Kidney epithelial cell (primary cell): ENCODE measurements at places on chromosomes 5 and 9. TPM values are rescaled to one million over a fixed set of nuclear protein-coding genes. Genes with fewer than 3 reads are reported as not detected.

DNA sequence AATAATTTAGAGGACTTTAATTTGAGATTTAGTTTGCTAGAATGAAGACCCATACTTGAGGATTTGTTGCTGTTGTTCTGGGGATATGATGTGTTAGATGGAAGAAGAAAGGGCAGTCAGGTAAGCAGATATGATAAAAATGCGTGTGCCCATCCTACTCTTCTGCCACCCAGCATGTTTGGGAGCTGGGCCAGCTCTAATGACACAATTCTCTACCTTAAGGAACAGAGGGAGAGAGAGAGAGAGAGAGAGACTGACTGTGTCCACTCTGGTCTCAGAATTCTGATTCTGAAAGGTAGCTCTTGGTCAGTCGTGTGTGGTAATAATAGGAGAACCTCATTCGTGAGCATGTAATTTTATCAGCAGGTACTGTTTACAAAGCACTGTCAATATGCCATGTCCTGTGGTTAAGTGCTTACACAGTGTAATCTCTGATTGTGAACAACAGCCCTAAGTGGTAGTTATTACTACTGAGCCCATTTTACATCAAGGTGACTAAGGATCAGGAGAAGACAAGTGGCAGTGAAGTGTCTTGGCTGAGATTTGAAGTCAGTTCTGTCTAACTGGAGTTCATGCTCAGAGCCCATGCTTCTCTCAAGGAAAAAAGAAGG lies 307.4 kb upstream of the SEMA6A start:
- no peak for DNase-seq

GRCh38 chr5:169160405-169160901 lies 140.5 kb downstream of the SLIT3 start:
- no peak for DNase-seq

DNA sequence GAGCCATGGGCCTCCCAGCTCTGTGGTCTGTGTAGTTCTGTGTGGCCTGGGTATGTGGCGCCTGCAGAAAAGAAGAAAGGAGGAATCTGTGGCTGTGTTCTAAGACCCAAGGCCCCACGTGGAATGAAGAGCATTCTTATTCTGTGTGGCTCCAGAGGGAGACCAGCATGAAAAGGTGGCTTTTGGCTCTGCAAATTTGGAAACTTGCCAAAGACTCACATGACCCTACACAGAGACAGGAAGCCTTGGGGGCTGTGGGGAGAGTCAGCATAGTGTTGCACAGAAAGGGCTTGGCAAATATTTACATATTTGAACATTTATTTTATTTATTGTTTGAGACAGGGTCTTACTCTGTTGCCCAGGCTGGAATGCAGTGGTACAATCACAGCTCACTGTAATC lies 193.3 kb downstream of the TMEM38B start:
- DNase-seq: no peak

- DNase-seq: no peak
These were observed 410.2 kb downstream of the PRR16 start for GRCh38 chr5:120874081-120874862.

TMC1 gene
- total RNA-seq: not detected in 2 replicates

DNA sequence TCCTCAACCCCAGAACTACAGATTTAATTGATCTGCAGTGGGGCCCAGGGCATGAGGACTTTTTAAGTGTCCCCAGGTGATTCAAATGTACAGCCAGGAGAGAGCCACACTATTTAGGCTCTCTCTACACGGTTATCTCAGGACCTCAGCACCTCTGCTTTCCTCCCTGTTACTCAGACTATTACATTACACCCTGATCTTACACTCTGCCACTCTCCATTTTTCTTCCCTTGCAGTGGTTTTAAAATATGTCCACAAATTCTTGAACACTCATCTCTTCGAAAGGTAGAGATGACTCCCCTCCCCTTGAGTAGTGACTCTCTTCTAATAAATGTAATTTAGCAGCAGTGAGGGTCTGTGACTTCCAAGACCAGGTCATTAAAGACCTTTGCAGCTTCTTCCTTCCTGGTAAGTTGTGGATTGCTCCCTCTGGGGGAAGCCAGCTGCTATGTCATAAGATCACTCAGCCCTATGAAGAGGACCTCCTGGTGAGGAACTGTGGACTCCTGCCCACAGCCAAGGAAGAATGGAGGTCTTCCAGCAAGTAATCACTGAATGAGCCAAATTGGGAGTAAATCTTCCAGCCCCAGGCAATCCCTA lies 87.5 kb upstream of the SSBP2 start:
- DNase-seq: no peak

INSL4 gene
- not detected in 2 replicates for total RNA-seq

EIF4E1B gene
- not detected in 2 replicates for total RNA-seq

CARD19 gene
- total RNA-seq: 32.6 and 56.5 TPM in 2 replicates

DNA sequence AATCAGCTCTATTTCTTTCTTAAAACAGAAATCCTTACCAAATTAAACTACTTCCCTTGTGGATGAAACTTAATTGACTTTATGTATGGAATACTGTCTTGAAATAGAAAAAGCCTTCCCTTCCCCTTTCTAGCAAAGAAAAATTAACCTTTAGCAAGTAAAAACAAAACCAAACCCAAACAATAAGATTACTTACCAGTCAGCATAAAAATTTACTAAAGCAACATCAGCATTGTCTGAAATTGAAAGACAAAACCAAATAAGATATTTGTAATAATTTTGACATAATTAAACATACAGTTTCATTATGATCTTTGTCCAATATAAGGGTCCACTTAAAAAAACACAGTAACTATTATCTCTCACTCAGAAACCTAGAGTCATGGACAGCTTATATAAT lies 41.2 kb downstream of the ERP44 start:
- DNase-seq: no peak

- DNase-seq: no peak
These were observed 20.5 kb upstream of the GLRX start for GRCh38 chr5:95842854-95843544.

PCDHGB4 gene
- 6.4 and 9.2 TPM in 2 replicates for total RNA-seq

LEAP2 gene
- total RNA-seq: 0.25 and 0.34 TPM in 2 replicates

ORM1 gene
- not detected in 2 replicates for total RNA-seq
